Stimulated activated CD4-positive, alpha-beta T cell treated with anti-CD3 and anti-CD28 coated beads, TNF-alpha, amount 100 ng/mL, for 24 hours (primary cell): ENCODE measurements at places on chromosomes 13 and 19.

GRCh38 chr13:99862244-99862643 is 109.3 kb downstream of the ZIC5 start:
- DNase-seq, result no peak

- no peak for DNase-seq
Measured at GRCh38 chr13:35993686-35994085, 137.5 kb downstream of the DCLK1 start.

DNA sequence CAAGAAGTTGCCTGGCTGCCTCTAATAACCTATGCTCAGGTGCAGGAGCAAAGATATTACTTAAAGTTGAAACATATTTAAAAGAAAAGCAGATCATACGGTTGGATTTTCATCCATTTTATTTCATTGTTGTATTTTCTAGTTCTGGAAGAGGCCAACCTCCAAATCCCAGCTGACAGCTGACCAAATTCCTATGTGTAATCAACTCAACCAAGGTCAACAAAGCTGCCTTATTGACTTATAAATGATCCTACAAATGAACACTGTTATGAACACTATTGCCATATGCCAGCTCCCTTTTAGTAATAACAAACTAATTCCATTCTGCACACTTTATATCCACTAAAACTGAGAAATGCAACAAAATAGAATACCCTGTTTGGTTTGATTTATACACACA is 1537.4 kb downstream of the SLITRK1 start:
- DNase-seq, result no peak

DNA sequence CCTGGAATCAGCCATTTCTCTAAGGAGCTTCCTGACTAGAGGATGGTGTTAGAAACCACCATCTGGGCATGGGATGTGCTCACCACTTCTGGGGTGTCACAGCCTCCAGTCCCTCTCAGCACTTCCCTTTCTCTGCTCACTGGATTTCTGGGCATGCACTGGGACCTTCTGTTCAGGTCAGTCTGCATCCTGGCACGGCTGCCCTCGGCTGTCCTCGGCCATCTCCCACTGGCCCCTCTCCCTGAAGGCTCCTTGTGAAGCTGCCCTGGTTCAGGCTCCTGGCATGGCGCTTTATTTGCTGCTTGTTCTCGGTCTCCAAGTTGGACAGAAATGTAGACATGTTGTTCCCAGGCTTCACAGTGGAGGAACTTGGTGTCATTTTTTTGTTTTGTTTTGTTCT is 60.0 kb downstream of the TEX29 start:
- no peak for DNase-seq

GRCh38 chr19:11239377-11240000 is at the start of gene ANGPTL8:
TSS of gene ANGPTL8 (plus strand) at chr19:11239619. CDS start at chr19:11239638, 19 bp downstream.
- DNase-seq, result no peak

DNA sequence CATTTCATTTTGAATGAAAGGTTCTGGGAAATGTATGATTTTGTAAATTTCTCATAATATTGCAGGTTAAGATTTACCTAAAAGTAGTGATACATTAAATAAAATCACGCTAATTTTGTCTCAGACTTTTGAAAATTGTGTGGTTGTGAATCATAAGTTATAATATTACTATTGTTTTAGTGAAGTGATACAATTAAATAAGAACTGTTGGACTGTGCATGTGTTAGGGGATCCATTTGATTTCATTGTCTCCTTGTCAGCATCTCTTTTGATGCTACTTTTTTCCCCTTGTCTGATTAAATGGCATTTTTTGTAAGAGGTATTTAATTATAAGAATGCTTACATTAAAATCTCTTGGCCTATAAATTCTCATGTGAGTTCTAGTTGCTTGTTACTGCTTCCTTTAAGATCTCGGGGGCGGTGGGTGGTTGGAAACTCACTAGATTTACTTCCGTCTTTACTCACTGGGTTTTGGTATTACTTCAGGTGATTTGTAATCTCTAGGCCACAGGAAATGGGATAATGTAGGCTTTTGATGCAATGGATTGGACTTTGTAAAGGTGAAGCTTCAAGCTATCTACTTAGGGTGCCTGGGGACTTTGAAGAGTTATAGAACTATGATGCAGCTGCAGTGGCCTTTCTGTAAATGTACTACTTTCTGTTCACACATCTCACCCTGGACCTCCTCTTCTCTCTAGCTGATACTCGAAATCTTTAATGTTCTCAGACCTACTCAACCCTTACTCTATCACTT is 66.5 kb downstream of the PAN3 start:
- DNase-seq, result peak; percentile 17

DNA sequence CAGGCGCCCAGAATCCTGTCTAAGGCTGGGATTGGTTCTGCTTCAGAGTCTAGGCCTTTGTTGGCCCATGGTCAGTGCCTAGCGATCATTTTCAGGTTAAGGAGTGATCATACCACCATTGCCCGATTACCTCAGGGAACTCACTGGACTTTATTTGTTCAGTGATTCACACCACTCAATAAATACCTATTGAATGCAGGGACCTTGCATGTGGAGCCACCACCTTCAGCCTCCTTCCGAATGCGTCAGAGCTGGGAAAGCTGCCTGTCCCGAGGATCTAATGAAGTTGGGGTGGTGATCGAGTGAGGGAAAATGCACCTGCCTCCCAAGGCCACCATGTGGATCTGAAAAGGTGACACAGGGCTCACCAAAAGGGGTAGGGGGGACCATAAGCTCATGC is 40.0 kb upstream of the POU2F2 start:
- DNase-seq, result no peak

GRCh38 chr13:37448153-37448552 is 150.4 kb downstream of the POSTN start:
- no peak for DNase-seq

DNA sequence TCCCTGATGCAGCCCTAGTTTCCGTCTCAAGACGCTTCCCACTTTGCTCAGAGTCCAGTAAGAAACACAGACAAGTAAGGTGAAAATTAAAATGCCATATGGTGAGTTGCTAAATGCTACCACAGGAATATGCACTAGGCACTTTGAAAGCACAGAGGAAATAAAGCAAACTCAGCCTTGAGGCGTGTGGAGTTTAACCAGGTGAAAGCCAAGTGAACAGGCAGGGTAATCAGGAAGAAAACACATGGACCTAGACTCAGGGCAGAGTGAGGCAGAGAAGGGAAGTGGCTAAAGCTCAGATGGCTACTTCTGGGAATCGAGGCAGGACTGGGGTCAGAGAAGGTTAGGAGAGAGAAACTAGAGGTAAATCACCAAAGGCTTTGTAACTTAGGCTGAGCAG is 5.4 kb upstream of the UBL3 start:
- no peak for DNase-seq

- no peak for DNase-seq
Measured at GRCh38 chr13:111491659-111492058, 171.2 kb downstream of the TEX29 start.

DNA sequence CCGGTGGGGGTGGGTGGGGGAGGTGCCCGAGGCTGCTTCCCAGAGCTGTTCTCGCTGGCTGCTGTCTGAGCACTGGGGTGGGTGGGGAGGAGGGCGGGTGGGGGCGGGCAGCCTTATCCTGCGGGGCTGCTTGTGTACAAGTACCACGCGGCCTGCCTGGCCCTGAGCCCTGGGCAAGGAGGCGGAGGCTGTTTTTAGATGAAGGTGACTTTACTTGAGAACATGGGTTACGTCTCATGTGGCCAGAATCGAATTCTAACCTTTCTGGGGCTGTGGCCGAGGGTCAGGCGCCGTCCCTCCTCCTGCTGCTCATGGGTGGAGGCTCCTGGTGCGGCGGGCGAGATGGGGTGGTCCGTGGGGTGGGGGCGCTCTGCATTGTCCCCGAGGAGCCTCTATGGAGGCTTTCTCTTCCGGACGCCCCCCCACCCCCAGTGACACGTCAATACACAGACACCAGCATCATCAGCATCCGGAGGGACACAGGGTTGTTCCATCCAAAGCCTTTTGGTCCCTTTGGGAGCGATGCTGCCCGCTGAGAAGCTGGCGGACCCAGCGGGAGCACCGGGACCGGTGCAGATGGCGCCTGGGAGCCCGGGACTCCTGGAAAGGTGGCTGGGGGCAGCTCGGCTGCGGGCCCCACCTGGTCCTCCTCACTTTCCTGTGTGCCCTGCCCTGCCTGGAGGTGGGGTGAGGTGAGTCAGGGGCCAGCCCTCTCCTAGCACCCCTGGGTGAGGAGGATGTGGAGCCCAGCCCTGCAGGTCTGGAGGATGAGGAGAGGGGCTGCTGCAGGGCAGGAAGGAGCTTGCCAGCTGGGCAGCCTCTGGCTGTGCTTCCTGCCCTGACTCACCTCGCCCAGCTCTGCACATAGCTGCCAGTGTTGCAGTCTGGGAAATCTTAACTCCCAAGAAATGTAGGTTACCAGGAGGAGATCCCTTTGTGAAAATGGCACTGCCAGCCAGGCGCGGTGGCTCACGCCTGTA is 3.4 kb downstream of the BSG start:
- DNase-seq, result no peak

- peak; percentile 34 for DNase-seq
Measured at GRCh38 chr13:110455941-110456340, 105.6 kb downstream of the RAB20 start.

- DNase-seq, result no peak
Measured at GRCh38 chr13:111216166-111216960, 101.3 kb downstream of the ARHGEF7 start.

DNA sequence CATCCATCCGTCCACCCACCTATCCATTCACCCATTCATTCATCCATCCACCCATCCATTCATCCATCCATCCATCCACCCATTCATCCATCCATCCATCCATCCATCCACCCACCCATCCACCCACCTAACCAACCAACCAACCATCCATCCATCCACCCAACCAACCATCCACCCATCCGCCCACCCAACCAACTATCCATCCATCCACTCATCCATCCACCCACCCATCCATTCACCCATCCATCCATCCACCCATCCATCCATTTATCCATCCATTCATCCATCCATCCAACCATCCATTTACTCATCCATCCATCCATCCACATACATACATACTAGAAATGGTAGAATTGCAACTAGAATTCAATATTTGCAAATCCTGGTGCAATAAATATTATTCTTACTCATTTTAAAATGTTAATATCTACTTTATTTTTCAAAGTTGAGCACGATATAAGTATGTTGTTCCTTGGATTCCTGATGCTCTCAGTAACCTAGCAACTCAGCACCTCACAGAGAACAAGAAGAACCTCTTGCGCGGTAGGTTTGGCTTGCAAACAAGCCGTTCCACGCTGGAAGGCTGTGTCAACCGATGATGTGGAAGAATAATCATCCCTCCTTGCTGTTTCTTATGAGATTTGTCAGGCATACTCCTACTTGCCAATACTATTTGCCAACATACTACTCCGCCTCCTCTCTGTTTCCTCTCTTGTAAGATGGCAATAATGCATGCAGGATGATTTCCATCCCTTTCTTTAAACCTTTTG is 111.7 kb downstream of the GNG7 start:
- no peak for DNase-seq

GRCh38 chr13:20415694-20416107 is 110.0 kb downstream of the CRYL1 start:
- no peak for DNase-seq

DNA sequence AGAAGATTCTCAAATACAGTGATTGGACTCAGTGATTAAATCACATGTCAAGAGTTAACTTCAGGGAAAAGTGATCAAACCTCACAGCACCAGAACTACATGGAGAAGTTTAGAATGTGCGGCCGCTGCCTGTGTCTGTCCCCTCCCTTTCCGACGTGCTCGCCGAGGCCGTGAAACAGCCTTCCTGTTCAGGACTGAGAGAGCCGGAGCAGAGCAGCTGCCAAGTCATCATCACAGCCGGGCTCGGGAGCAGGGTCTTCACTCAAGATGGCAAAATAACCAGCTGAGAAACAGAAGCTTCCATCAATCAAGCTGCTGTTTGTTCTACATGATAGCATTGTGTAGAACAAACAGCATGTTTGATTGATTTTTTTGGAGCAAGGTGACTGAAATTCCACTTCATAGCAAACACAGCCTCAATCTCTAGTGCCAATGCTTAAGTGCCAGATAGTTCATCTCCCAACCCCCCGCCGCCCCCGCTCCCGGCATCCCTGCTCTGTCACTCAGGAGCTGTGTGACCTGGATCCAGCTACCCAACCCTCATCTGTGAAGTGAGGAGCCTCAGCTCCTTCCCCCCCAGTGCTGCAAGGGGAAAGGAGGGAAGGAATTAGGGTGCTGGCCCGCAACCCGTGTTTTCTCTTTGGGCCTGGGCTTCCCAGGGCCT is 70.6 kb downstream of the HSPH1 start:
- DNase-seq, result no peak

DNA sequence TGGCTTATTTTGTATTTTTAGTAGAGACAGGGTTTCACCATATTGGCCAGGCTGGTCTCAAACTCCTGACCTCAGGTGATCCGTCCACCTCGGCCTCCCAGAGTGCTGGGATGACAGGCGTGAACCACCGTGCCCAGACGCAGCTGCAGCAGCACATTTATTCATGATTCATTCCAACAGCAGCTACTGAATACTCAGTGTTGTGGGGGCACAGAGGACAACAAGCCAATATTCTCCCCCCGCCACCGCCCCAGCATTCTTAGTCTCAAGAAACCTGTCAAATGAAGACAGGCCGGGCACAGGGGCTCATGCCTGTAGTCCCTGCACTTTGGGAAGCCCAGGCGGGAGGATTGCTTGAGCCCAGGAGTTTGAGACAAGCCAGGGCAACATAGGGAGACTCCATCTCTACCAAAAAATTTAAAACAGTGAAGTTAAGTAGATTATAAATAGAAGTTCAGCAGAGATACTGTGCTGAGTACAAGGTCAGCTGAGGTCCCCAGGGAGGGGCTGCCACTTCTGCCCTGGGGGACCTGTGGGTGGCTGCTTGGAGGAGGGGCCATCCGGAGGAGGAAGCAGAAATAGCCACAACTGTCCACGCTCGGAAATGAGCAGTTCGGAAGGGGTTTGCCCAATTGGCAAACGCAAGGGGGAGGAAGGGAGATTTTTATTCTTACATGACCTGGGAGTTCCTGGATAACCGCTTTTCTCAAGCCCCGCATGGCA is 4.3 kb downstream of the DOT1L start:
- DNase-seq, result no peak

GRCh38 chr13:75226733-75227435 is 255.1 kb downstream of the TBC1D4 start:
- no peak for DNase-seq

DNA sequence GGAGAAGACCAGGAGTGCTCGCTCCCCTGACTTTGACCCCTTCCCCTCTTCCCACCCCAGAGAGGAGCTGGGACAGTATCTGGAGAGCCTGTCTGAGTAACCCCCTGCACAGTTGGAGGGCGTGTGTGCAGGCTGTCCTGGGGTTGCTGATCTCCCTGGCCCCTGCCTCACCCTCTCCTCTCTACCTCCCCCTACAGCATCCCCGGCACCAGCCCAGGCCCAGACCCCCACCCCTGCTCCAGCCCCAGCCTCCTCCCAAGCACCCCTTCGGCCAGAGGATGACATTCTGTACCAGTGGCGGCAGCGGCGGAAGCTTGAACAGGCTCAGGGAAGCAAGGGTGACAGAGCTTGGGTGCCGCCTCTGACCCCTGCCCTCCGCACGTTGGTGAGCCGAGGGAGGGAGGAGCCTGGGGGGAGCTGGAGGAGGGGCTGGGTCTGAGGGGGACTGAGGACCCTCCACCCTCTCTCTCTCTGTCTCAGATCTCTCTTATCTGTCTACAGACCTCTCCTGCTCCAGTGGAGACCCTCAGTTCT is 8.7 kb downstream of the PROSER3 start:
- DNase-seq, result no peak

- DNase-seq, result no peak
Measured at GRCh38 chr19:28586474-28586873, 626.5 kb downstream of the UQCRFS1 start.
